EL (cell line): ENCODE measurements at places on chromosomes 16 and 17.

- no peak for DNase-seq
Observed at GRCh38 chr17:70274255-70274654, 104.9 kb downstream of the KCNJ2 start.

DNA sequence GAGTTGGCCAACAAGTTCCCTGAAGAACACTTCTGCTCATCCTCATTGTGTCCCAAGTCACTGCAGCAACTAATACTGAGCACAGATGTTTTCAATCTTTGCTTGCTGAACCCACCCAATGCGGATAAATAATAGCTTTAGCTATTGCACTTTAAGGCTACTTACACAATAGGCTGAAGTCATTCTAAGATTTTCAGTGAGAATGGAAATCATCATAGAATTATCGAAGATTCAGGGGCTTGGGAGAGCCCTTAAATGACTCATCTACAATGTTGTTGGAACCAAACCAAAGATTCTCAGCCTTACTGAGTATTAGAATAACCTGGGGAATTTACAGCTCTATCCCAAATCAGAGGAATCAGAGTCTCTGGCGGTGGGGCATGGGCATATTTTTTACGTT is 51.2 kb downstream of the SYCE1L start:
- no peak for DNase-seq

DNA sequence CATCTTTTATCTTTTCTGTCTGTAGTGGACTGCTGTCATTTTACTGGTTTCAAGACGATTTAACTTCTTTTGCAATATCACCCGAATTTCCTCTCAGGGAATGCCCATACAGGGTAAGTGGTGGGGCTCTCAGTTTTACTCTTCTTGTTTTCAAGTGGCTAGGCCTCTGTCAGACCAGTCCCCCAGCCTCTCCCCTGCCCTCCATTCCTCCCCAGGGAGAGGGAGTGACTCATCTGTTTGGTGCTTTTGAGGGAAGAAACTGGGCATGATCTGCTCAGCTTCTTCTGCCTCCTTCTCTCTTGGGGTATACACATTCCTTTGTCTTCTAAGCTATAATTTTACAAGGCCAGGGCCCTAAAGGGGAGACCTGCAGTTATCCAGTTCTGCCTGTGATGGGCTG is 332.0 kb downstream of the CBLN1 start:
- DNase-seq: peak; percentile 47

DNA sequence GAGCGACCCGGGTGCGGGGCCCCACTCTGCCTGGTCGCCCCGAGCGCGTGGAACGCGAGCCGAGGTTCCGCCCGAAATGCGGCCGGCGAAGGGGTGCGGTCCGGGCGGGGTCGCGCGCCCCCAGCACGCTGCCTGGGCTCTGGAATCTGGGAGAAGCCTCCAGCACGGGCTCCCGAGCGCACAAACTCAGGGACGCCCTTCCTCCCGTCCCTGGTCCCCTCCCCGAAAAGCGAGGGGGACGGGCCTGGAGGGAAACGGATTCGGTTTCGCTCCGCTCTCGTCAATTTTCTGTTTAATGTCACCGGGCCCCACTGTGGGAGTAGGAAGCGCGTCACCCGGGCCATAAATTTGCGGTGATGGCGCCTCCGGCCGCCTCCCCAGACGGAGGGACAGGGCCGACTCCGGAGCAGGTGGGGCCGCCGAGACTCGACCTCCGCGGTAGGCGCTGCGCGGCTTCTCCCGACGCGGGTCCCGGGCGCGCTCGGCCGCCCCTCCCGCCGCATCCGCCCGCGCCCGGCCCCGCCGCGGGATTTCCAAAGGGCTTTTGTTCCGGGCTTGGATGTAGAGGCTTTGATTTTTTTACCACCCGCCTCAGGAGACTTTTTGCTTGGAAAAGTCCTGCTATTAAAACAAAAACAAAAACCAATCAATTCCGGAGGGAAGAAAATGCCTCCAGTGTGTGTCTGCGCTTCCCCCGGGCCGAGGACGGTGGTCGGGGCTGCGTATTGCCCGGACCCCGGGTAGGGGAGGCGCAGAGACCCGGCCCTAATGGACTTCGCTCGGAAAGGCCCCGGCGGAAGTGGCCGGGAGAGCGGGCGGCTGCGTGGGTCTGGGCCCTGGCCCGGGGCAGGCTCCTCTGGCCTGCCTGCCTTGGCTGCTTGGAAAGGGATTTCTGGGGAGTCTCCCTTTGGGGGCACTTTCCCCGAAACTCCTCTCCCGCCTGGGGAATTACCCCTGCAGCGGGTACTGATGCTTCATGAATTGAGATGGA is 7.9 kb upstream of the BAHCC1 start:
- DNase-seq: peak; percentile 69

- no peak for DNase-seq
Observed at GRCh38 chr17:2191785-2192184, 111.8 kb downstream of the SMG6 start.

DNA sequence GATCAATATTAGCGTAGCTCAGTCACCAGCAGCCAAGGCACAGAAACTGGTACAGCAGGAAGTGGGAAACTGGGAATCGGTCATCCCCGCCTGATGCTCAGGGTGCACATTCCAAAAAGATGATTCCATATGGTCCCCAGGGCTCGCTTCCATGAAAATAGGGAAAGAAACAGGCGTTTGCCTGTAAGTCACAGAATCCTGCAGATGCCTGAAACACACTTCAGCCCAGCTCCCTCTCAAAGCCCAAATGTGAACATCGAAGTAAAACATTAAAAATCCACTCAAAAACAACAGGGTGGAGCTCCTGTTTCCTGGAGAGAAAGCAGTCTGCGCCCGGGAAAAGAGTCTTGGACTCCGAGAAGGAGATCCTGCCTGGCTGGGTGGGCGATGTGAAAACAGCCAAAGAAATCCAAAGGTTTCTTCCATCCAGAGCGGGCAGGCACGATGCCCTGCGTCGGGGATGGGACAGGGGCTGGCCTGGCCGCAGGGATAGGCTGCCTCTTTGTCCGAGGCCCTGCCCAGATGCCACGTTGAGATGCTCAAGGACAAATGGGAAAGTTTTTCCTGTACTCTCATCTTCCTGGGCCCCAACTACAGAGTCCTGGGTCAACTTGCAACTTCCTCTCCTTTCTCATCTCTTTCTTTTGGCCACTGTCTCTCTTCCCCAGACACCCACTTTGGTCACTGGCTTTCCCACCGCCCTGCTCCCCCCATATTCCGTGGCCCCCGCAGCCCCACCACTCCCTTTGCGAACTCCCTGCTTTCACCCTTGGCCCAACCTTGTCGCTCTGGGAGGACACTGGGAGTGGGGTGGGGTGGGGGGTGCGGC is 743 bp downstream of the WIPI1 start:
- DNase-seq: peak; percentile 91

- no peak for DNase-seq
Observed at GRCh38 chr16:12006637-12007036, 30.1 kb downstream of the SNX29 start.

GRCh38 chr17:71187145-71187878 is 933.5 kb upstream of the SOX9 start:
- DNase-seq: no peak

- DNase-seq: no peak
Observed at GRCh38 chr16:88072571-88073001, 121.4 kb downstream of the BANP start.

DNA sequence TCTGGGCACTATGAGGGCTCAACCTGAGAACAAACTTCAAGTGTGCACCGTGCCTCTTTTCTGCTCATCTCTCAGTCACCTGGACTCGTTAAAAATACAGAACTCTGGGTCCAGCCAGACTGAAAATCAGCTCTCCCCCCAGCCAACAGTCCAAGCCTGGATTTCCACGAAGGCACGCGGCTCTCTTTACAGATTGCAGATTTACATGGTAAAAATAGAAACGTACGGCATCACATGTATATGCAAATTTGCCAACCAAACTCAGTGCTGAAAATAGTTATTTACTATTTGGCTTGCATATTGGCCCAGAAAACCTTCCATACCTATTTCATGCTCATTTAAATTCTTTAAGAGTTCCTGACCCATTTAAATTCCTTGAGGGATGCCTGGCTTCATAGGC is 315.8 kb downstream of the MAF start:
- no peak for DNase-seq

DNA sequence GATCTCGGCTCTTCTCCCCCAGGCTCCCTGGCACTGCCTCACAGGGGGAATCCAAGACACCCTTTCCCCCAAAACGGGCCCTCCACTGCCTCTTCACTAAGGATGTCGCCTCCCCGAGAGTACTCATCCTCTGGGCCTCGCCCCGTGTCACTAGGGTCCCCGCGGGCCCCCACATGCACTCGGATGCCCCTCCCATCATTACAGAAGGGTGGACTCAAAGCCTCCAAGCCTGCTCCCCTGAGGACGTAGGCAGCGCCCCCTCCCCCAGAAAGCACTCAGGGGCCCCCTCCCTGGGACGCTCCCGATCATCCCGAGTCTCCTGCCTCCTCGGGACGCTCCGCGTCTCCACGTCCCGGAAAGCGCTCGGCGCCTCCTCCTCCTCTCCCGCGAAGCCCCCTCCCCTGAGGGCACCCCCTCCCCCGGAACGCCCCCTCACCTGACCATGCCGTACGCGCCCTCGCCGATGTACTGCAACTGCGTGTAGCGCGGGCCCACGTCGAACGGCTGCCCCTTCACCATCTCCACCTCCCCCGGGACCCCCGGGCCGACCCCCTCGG is 338 bp downstream of the MAPK3 start:
- DNase-seq: no peak

DNA sequence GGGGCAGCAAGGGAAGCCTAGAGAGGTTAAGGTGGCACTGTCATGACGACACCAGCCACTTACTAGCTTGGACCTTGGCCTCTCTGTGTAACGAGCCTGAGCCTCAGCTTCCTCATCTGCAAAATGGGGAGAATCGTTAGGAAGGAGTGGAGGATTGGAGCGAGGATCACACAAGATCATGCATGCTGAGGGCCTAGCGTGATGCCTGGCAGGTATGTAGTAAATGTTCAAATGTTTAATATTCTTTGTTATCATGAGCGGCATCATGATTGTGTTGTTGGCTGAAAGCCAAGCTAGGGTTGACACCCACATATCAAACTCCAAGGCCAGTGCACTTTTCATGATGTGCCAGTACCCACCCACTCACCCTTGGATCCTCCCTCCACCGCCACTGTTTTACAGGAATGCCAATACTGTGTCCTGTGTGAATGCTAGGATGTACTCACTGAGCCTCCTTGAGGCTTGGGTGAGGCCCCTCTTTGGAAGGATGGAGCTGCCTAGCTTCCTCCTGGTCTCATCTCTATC is 192.5 kb downstream of the MSI2 start:
- no peak for DNase-seq

DNA sequence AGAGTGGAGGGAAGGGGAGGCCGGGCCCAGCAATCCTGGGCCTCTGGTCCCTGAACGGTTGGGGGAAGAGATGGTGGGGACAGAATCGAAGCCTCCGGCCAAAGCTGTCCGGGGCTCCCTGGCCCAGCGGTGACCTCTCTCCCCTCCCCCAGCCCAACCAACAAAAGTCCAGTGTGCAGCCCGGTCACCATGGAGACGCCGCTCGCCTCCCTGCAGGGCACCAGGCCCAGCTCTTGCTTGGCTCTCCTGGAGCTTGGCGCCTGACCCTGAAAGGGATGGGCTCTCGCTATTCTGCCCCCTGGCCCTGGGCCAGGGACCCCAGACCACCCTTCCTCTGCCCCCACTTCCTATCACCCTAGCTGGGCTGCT is 1.3 kb downstream of the METRN start:
- DNase-seq: peak; percentile 51

GRCh38 chr17:29927546-29927945 is 2.5 kb downstream of the SSH2 start:
- DNase-seq: peak; percentile 10

DNA sequence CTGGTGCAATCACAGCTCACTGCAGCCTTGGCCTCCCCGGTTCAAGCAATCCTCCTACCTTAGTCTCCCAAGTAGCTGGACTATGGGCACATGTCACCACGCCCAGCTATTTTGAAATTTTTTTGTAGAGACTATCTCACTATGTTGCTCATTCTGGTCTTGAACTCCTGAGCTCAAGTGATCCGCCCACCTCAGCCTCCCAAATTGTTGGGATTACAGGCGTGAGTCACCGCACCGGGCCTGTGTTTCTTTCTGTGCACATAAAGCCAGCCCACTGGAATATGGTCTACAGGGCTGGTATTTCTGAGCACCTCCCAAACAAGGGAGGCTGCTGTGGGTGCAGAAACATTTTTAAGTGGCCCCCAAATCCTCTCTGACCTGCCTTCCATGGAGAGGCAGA is 8.4 kb downstream of the TMEM95 start:
- DNase-seq: peak; percentile 54

DNA sequence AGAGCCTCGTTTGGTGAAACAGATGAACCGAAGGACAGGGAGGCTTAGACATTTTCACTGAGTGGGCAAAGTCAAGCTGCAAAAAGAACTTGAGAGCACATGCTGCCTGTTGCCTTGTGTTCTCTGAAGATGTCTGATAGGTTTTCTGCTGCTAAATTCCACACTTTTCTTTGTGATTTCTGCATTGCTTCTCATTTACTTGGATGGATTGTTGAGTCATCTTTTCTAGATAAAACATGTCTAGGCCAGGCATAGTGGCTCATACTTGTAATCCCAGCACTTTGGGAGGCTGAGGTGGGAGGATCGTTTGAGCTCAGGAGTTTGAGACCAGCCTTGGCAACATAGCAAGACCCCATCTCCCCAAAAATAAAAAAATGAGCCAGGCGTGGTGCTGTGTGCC is 80.4 kb upstream of the CLEC18A start:
- DNase-seq: no peak

DNA sequence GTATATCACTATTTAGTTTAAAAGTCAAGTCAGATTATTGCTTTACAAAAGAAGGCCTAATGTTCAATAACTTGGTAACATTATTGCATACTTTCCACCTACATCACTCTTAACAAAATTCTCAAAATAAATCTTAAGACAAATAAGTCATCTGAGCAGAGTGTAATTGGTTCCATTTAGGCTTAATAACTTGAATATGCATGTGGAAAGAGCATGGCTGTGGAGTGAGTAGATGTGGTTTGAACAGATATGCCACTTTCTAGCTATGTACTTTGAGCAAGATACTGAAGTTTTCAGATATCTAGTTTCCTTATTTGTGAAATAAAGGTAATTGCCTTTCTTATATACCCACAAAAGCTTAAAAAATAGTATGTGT is 6.7 kb upstream of the EVI2A start:
- DNase-seq: peak; percentile 56

GRCh38 chr16:51500306-51500705 is 349.2 kb upstream of the SALL1 start:
- peak; percentile 6 for DNase-seq

- DNase-seq: no peak
Observed at GRCh38 chr17:65515959-65516948, 45.2 kb downstream of the AXIN2 start.

DNA sequence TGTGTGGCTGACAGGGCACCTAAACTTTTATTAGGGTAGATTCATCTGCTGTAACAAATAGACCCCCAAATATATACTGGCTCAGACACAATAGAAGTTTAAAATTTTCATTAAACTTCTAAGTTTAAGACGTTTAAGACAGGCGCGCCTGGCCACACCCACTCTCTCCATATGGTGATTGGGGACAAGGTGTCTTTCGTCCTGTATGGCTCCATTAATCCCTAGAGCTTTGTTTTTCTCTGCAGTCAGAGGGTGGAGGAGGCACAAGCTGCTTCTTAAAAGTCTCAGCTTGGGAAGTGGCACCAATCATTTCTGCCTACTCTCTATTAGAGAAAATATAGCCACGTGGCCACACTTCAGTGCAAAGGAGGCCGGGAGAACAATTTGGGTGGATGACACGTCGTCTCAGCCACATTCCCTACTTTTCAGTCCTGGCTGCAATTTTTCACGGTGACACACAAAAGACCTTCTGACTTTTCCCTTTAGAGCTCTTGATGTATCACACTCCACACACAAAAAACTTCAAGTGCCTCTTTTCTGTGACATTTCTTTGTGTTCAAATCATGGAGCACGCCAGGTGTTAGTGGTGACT is 125.5 kb upstream of the CACNG3 start:
- no peak for DNase-seq
